ENCODE measurements at places on chromosomes 11 and 22.

DNA sequence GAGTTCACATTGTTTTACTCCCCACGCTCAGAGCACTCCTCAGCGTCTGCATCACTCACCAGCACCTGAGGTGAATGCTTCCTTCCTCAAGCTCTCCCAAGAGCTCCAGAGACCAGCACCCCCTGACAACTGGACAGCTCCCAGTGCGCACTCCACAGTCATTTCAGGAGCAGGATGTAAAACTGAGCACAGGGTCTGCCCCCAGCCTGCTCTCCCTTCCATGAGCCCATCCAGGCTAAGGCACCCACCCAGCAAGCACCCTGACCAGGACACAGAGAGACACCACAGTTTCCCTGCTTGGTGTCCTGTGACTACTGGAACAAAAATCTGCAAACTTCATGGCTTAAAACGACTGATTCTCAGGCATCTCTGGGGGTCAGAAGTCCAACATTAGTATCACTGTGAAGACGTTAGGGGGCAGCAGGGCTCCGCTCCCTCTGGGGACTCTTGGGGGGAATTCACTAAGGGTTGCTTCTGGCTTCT lies 3.3 kb downstream of the SCGB1D2 start:
- DNase-seq = peak; percentile 35

- no peak for DNase-seq
Observed at GRCh38 chr11:59355226-59355625, 3.5 kb upstream of the OR5AN1 start.

DNA sequence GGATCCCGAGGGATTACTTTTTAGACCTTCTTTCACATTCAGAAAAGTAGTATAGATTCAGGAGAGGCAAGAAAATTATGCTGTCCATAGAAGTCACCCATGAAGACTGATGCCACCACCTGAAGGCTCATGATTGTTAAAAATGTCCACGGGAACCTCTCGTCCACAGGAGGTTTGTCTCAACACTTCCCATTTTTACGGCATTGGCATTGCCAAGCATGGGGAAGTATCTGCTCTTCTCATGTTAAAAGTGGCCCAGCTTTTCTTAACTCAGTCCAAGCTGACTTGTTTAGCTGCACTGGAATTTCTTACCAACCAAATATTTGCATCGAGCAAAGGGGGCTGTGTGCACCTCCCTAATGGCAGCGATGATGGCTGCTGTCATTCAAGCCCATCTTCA lies 9.6 kb downstream of the CDPF1 start:
- no peak for DNase-seq

DNA sequence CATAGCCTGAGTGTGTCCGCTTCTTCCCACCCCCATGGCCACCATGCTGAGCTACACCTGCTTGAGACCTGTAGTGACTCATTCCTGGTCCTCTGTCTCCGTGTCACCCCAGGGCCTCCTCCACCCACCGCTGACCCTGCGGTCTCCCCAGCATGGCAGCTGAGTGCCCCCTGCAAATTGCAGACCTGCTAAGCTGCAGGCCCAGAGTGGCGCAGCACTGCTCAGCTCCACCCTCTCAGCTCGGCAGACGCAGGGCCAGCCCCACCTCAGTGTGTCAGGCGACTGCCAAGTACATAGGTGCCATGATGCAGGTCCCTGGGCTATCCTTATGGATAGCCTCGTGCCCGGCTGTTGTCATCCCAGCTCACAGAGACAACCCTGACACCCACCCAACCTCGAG lies 13.1 kb downstream of the MS4A15 start:
- no peak for DNase-seq

DNA sequence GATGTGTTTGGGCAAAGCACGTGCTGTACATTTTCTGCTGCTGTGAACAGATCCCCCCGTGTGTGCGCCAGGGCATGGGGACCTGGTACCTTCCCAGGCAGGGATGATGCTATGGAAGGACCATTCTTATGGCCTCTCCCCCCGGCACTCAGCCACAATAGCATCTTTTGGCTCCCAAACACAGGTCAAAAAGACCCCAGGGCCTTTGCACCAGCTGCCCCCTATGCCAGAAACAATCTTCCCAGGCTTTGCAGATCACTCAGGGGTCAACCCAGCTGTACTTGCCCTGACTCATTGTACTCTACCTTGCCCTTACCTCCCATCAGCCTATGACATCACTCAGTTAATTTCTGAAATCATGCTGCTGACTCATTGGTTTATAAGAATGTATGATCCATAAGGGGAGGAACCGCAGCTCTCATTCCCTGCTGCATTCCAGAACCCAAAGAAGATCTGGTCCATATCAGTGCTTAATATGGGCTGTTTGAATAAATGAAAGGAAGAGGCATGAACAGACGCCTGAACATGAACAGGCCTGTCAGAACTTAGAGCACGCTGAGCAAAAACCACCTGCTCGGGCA lies 100.7 kb downstream of the CELSR1 start:
- DNase-seq = peak; percentile 43

DNA sequence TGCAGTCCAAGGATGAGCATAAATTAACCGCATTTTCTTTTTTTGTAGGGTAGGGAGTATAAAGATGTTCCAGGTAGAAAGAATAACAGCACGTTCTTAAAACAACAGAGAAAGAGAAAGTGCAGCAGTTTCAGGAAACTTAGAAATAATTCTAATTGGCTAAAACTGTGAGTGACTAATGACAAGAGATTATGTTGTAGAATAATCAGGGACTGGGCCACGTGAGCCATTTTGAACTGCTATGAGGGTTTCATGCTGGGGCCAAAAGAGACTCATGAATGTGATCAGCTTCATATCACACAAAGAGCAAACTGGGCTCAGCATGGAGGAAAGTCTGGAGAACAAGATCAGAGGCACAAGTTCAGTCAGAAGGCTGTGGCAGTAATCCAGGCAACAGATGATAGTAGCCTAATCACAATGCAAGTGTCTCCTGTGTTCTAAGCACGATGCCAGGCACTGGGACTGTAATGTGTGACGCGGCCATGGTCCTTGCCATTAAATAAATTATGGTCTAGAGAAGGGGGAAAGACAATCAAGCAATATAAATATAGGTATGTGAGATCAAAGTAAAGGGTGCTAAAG lies 17.9 kb downstream of the CWF19L2 start:
- no peak for DNase-seq

DNA sequence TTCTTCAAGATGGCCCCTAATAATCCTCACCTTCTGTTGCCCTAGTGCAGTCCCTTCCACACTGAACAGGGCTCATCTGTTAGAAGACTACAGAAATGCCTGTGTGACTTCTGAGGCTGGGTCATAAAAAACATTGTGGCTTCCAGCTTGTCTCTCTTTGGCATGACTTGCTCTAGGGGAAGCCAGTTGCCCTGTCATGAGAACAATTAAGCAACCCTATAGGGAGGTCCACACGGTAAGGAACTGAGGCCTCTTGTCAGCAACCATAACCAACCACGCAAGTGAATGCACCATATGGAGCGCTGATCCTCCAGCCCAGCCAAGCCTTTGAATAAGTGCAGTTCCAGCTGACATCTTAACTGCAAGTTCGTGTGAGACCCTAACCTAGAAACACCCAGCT lies 2.6 kb downstream of the LIPT2 start:
- no peak for DNase-seq

GRCh38 chr11:73277467-73277866 lies 5.3 kb downstream of the P2RY6 start:
- no peak for DNase-seq

DNA sequence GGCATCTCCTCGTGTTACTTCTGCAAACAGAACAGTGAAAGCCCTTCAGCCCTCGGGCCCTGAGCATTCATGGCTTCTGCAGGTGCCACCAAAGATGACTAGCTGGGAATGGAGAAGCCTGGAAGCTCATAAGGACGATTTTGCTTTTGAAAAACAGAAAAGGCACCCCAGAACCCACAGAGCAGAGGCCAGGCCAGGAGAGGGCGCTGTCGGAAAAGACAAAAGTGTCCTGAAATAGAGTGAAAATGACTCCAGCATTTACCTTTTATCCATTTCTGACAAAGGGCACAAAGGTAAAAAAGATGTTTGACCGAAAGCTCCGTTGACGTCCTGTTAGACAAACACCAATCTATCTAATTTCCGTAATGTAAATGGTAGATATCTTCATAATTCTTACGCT lies 37.6 kb downstream of the ZNF195 start:
- DNase-seq = peak; percentile 13

DNA sequence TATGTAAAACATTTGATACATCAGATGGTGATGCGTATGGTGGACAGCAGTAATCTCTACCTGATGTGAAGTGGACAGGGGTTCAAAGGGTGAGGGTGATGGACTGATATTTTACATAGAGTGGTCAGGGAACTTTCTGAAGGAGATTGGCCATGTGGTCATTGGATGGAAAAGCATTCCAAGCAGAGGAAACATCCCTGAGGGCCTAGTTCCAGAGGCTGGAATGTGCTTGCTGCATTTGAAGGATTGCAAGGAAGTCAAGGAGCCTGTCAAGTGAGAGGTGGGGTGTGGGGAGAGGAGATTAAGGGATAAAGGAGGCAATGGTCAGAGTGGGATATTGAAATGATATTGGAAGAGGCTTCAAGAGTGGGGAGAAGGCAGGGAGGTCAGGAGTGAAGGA lies 151.9 kb upstream of the NTM start:
- no peak for DNase-seq

DNA sequence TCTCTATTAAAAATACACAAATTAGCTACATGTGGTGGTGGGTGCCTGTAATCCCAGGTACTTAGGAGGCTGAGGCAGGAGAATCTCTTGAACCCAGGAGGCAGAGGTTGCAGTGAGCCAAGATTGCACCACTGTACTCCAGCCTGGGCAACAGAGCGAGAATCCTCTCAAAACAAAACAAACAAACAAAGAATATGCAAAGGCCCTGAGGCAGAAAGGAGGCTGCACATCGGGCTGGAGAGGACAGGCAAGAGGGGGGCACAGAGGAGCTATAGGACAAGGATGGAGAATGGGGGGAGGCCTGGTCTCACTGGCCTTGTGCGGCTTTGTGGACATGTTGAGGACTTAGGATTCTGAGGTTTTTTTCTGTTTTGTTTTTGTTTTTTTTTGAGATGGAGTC lies 8.4 kb downstream of the TRIOBP start:
- no peak for DNase-seq

GRCh38 chr22:41636467-41636866 lies 15.4 kb downstream of the XRCC6 start:
- DNase-seq = peak; percentile 34

DNA sequence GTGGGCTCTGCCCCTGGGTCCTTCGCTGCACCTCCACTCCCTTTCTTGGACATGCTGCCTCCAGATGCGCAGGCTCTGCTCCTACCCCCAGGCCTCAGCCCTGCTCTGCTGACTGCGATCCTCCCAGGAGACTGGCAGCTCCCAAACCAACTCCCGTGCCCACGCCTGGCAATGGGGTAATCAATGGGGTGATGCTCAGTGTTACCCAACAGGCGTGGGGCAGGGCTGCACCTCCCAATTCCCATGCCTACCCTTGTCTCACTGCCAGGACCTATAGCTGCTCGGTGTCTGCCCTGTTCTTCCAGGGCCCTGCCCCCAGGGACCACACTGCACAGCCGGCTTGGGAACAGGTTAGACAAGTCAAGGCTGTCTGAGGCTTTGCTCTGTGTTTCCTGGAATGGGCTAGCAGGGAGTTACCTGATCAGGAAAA lies at the start of gene ALDH3B2:
ALDH3B2 (minus strand) TSS at position 182 of the 430 bp plus-strand sequence. CDS start 7,688 bp downstream, outside the sequence.
- no peak for DNase-seq

DNA sequence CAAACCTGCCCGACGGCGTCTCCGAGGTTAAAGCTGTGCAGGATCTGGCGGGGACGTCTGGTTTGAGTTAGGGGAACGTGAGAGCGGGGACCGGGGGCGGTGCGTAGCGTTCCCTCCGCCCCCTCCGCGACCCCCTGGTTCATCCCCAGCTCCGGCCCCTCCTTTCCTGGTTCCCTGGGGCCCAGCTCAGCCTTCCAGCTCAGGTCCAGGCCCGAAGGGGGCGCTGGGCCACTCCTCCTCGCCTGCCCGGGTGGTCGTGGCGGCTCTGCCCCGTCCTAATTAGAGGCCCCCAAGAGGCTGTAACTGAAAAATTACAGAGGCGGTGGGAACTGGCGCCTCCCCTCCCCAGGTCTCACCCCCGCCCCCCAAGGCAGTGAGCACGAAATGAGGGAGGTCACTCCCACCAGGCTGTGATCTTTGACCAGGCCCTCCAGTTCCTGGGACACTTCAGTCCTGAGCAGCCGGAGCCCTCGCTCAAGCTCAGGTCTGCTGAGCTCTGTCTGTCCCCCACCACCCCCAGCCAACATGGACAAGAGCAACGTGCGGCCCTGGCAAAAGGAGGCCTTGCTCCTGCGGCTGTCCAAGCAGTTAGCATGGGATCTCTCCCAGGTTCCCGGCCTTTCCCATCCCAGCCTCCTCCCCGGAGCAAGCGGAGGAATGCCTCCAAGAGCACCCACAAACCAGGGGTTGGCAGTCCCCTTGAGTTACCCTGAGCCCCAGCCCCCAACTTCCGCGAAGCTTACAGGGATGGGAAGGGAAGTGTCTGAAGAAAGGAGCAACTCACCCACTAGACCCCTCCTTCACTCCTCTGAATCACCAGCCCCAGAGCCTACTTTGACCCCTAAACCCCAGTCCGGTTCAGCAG lies 3.3 kb downstream of the CD248 start:
- DNase-seq = peak; percentile 50

DNA sequence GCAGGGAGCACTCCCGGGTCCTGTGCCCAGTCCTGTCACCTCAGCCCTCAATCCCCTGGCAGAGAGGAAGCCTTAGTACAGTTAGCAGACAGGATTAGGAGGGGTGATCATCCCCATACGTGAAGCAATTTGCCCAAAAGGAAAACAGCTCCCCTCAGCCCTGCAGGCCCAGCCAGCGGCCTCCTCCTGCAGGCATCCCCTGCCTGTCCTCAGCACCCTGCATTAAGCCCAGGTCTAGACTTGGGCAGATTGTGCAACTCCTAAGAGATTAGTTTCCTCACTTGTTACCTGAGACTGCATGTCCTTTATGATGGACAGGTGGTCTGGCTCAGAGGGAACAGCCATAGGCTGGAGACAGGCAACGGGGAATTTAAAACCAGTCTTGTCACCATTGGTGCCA lies 95.5 kb upstream of the TMEM45B start:
- no peak for DNase-seq

GRCh38 chr22:32796865-32797573 lies 4.5 kb upstream of the TIMP3 start:
- peak; percentile 81 for DNase-seq

DNA sequence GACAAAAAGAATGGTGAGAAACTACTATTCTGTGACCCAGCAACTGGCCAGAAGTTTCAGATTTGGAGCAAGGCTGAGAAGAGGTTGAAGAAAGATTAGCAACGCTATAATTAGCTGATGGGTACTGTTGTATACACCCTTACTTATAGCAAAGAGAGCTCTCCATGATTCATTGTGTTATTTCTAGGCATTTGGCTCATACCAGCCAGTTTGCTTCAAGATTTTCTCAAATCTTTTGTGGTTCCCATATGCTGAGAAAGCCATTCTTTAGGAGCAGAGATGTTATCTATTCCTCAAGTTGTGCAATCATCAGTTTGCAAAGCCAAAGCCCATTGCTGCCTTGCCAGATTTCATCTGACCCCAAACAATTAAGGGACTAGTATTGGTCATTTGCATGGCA lies 179.4 kb downstream of the ETS1 start:
- peak; percentile 96 for DNase-seq
